ENCODE measurements at places on chromosomes 3 and 15. TPM values are rescaled to one million over a fixed set of nuclear protein-coding genes. Genes with fewer than 3 reads are reported as not detected.

LRRK1 gene
- 0.70 TPM for total RNA-seq

GUCA1C gene
- not detected for total RNA-seq

RAD51 gene
- total RNA-seq, result 36.2 TPM

GASK1A gene
- 0.29 TPM for total RNA-seq

IQCF5 gene
- not detected for total RNA-seq

SNTN gene
- not detected for total RNA-seq

SNURF gene
- 10.9 TPM for total RNA-seq

GCSAM gene
- total RNA-seq, result 1.00 TPM

TJP1 gene
- total RNA-seq, result not detected

MUSTN1 gene
- total RNA-seq, result not detected

GPR171 gene
- 66.1 TPM for total RNA-seq

ISL2 gene
- 0.73 TPM for total RNA-seq

KIF15 gene
- total RNA-seq, result 12.3 TPM

KBTBD12 gene
- not detected for total RNA-seq

PIK3CA gene
- total RNA-seq, result 21.9 TPM

ROBO1 gene
- not detected for total RNA-seq

FSD2 gene
- not detected for total RNA-seq

GOLGA6B gene
- total RNA-seq, result not detected

GDPGP1 gene
- total RNA-seq, result 9.6 TPM

CASR gene
- total RNA-seq, result not detected

KIF7 gene
- 1.4 TPM for total RNA-seq

DPPA2 gene
- total RNA-seq, result not detected

IVD gene
- total RNA-seq, result 63.3 TPM

LRTM1 gene
- not detected for total RNA-seq

CHL1 gene
- total RNA-seq, result not detected

DUOXA1 gene
- total RNA-seq, result not detected

PRR20G gene
- not detected for total RNA-seq

GOLGA8T gene
- 2.3 TPM for total RNA-seq

MKRN2OS gene
- not detected for total RNA-seq

TRIM71 gene
- not detected for total RNA-seq

RARB gene
- total RNA-seq, result not detected

CCDC39 gene
- total RNA-seq, result not detected

MTHFS gene
- 12.1 TPM for total RNA-seq

LEO1 gene
- 31.6 TPM for total RNA-seq

SCN11A gene
- total RNA-seq, result 0.05 TPM
